Dorsolateral prefrontal cortex (tissue), 122 donors: ENCODE measurements at places on chromosomes 11 and 22. TPM values are rescaled to one million over a fixed set of nuclear protein-coding genes. Genes with fewer than 3 reads are reported as not detected.

The OR5D18 gene
- total RNA-seq: not detected

The SLC1A2 gene
- total RNA-seq: 1,373 TPM

The TRIM48 gene
- not detected for total RNA-seq

The LRP5 gene
- total RNA-seq: 16.7 TPM

The FZD4 gene
- 8.8 TPM for total RNA-seq

The NXPE4 gene
- not detected for total RNA-seq

The FXYD6 gene
- 384 TPM for total RNA-seq

The OR2AT4 gene
- not detected for total RNA-seq

The OR5L1 gene
- not detected for total RNA-seq

The APLNR gene
- 46.8 TPM for total RNA-seq

The SAAL1 gene
- 21.0 TPM for total RNA-seq

The SYT12 gene
- total RNA-seq: 35.2 TPM

The CARD16 gene
- 3.4 TPM for total RNA-seq

The NRXN2 gene
- total RNA-seq: 307 TPM
